ENCODE measurements at places on chromosomes 16 and 17.
A peak's percentile ranks its signal among the peaks of the same experiment; 100 is the strongest.

DNA sequence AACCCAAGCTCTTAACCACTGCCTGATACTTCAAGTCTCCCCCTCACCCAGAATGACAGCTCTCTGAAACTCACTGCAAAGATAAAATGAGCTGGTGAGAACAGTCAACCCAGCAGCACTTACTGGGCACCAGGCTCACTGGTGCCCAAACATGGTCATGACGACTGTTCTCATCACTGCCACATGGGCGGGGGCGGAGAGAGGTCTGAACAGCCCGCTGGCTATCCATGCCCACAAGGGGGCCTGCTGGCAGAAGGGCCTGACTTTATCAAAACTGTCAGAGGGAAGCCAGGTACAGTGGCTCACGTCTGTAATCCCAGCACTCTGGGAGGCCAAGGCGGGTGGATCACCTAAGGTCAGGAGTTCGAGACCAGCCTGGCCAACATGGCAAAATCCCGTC is 4.0 kb downstream of the MYBBP1A start:
- DNase-seq = no peak

DNA sequence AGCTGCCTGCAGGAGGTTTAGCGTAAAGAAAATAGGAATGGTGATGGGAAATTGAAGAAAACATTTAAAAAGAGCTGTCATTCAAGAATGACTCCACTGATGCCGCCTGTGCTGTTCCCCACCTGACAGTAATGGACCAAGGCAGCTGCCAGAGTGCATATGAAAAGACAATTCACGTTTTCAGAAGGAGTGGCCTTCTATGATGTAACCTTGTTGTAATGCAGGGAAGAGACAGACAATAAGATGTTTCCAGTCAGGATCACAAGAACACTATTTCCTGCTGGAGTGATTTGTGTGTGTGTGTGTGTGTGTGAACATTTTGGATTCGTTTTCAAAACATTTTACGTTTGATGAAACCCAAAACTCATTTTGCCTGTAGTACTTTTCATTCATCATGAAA is 203.7 kb downstream of the LGALS9B start:
- DNase-seq = no peak

DNA sequence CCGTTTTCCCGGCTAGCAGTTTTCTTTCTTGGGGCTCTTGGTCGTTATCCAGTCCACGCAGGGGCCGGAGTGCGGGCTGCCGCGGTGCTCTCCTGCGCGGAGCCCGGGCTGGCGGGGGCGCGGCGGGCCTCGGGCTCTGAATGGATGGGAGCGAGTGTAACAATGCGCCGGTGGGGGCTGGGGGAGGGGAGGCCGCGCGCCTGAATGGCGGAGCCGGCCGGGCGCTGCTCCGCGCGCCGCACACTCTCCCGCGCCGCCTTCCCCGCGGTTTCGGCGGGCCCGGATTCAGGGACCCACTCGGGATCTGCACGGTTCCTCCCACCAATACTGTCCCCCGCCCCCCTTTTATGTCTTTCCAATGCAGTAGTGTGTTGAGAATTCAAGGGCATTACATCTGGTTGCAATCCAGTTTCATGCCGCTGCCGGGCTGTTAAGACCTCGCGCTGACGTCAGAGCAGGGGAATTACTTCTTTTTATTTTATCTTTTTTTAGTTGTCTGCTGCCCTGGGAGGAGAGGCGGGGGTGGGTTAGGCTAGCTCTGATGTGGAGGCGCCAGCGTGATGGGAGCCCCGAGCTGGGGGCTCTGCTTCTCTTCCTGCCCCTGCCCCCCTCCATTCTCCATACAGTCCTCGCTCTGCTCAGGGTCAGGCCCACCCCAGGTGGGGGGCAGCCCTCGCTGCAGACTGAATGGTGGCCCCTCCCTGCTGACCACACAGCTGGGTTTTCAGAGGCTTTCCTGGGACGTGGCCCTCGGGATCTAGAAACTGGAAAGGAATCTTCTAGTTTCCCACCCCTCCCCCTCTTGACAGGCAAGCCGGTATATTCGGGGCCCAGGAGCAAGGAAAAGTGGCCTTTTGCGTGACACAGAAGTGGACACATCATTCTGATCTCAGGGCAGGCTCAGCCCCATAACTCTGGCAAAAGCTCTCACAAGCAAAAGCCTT is 1.8 kb downstream of the RAI1 start:
- DNase-seq = peak; percentile 46

- no peak for DNase-seq
Observed at GRCh38 chr17:39223907-39224777, 1.6 kb downstream of the STAC2 start.

GRCh38 chr16:53014287-53014686 is 38.4 kb downstream of the CHD9NB start:
- no peak for DNase-seq

DNA sequence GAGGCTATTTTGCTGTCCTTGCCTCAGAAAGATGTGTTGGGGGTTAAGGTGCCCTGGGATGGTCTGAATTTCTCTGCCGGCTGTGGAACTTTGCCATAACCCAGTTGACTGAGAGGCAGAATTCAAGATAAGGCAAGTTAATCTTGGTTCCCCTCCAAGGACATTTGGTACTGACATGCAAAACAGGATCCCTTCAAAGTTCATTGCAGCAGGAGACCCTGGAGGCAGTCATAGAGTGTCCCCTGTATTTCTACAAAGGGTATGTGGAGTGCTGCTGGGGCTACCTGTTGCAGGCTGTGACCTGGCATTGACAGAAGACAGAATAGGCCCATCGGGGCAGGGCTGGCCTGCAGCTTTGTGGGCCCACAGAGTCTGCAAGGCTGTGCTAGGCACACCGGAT is 135.6 kb upstream of the IRX3 start:
- DNase-seq = no peak

DNA sequence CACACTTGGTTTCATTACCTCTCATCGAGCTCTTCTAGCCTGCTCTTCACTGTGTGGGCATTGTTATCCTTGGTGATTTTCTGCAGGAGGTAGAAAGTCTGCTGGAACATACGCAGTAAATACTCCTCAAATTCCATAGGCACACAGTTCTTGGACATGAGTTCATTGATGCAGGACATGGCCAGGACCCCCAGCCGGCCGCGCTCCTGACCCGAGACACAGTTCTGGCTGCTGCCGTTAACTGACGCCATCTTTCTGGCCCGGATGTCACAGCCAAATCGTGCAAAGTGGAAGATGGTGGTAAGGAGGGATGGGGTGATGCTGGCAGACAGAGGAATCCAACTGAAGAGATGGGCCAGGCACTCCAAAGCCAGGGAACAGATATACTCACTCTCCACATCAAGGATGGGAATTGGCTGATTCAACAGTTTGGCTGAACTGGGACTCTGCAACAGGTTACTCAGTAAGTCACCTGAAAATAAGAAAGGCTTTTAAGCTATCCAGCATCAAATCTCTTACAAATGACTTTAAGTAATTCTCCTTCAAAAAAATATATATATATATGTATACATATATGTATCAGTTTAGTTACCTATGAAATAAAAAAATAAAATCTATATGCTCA is 55.6 kb downstream of the XPO6 start:
- no peak for DNase-seq

DNA sequence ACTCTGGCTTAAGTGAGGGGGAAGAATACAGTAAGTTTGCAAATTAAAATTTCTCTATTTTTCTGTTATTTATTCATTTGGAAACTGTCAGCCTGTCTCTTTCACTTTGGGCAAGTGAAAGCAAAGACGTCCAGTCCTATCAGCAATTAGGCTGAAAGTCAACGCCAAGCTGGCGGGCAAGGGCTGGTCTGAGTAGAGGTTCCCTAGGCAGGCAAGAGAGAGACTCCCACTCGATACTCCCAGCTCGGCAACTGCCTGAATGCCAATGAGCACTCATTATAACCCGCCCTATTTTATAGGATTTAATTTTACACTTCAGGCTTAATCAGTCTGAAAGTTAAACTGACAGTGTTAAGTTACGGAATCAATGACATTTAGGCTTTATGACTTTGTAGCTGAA is 14.3 kb upstream of the SLC38A8 start:
- no peak for DNase-seq

GRCh38 chr16:28589069-28589468 is 7.8 kb downstream of the SULT1A2 start:
- DNase-seq = no peak

GRCh38 chr17:40960144-40960543 is 6.6 kb downstream of the KRT39 start:
- DNase-seq = no peak

GRCh38 chr16:25877103-25877502 is 185.3 kb downstream of the HS3ST4 start:
- no peak for DNase-seq

DNA sequence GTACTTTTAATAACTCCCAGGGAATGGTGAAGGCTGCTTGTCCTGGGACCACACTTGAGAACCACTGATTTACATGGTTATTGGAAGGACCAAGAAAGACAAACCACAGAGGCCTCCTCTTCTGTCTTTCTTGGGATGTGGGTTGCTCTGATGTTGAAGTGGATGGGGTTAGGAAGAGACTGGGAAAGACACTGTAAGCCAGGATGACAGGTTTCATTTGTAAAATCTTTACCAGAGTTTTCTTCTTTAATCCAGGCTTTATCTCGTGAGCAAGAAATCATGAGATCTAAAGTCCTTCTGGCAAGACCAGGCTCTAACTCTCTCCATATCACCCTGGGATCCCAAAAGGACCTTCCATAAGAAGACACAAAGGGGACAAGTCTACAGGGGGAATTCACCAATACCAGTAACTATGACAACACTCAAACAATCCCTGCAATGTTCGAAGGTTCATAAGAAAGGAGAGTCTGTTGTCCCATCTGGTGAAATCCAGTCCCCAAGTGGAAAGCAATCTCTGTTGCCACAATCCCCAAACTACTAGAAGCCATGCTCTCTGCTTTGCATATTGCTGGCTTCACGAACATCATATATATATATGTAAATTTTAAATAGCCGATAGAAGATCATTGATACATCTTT is 44.8 kb upstream of the CDRT4 start:
- DNase-seq = no peak

- DNase-seq = no peak
Observed at GRCh38 chr16:88354229-88355092, 28.3 kb upstream of the ZNF469 start.

GRCh38 chr16:64841071-64841470 is 280.8 kb downstream of the CDH11 start:
- no peak for DNase-seq

- no peak for DNase-seq
Observed at GRCh38 chr16:88804552-88805339, 1.2 kb downstream of the CDT1 start.

DNA sequence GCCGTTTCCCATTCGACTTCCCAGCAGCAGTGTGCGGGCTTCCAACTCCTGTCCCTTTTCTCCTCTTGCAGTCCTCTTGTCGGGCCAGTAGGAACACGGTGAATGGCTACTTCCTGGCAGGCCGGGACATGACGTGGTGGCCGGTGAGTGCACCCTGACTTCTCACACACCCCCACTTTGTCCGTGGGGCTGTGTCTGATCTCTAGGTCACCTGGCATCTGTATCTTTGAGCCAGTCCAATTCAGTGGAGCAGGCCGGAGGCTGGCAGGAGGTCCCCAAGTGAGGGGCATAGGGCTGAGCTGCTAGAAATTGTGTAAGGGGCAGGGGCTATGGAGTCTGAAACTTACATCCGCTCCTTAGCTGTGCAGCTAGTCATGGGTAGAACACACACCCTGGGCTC is 6.6 kb downstream of the SLC5A10 start:
- DNase-seq = no peak

DNA sequence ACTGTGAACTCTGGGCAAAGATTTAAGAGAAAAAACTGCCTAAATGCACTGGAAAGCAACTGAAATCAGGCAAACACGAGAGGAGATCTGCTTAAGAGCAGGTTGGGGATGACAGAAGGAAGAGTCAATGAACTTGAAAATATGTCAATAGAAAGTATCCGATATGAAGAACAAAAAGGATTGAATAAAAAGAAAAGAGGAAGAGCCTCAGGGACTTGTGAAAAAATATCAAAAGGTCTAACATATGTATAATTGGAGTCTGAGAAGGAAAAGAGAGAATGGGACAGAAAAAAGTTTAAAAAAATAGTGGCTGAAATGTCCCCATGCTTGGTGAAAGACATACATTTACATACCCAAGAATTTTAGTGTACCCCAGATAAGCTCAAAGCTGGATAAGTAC is 195.5 kb downstream of the COPRS start:
- DNase-seq = no peak

DNA sequence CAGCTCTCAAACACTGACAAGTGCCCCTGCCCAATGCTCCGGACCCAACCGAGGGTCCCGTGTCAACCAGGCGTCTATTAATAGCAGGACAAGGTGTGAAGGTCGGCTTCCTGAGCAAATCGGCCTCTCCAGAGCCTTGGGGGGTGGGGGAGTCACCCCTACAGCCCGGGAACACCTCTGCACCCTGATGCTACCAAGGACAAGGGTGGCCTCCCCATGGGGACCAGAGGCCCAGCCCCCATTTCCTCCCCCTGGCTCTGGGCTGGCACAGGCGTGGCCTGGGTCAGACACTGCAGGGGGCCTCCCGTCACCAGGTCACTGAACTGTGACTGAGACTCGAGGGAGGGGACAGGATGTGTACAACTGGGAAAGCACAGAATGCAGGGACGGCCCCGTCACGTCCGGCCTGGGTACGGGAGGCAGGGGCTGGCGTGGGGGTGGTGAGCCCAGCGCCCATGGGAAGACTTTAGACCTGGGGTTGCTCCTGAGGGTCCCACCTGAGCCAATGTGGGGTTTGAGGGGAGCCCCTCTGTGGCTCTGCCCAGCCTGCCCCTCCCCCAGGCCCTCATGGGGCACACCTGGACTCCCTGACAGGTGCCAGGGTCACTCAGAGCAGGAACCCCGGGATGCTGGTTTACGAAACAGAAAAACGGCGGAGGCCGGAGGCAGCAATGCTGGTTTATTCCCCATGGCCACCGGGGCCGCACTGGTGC is 579 bp upstream of the CYBA start:
- DNase-seq = peak; percentile 62

DNA sequence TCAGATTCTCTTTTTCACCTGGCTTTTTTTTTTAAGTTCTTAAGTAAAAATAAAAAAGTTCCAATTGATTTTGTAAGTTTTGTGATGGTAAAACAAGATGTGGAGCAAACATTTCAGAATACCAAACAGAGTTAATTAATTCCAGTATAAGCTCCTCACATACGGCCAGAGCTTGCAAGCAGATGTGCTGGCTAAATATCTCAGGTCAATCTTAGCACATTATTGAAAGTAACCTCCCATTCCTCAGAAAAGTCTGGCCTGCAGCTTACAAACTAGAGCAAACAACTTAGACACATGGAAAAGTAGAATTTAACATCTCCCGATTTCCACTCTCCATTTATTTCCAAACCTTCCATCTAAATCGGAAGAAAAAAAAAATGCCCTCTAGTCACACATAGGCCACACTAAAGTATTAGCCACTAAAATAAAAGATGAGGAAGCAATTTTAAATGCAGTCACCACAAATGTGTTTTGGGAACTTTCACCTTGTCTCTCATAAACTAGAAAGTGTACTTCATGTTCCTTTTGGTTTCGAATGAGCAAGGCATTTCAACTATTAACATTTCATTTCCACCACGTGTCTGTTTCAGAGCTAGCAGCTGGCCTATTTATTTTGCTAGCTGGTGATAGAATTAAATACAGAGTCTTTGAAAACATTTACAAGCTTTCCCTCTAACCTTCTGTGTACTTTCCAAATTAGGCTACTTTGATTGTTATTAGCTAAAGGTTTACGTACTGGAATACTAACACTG is 143.3 kb downstream of the STX8 start:
- DNase-seq = no peak

- no peak for DNase-seq
Observed at GRCh38 chr16:911101-911500, 59.7 kb downstream of the LMF1 start.

GRCh38 chr16:15053904-15054303 is 2.0 kb downstream of the NTAN1 start:
- DNase-seq = no peak

Data from activated gamma-delta T cell treated with Interleukin-2 at 50 U/mL for 16 hours (primary cell).